ENCODE measurements at places on chromosomes 4 and X.
A peak's percentile ranks its signal among the peaks of the same experiment; 100 is the strongest.

GRCh38 chr4:31908261-31908660 is 1188.1 kb downstream of the PCDH7 start:
- no peak for DNase-seq

DNA sequence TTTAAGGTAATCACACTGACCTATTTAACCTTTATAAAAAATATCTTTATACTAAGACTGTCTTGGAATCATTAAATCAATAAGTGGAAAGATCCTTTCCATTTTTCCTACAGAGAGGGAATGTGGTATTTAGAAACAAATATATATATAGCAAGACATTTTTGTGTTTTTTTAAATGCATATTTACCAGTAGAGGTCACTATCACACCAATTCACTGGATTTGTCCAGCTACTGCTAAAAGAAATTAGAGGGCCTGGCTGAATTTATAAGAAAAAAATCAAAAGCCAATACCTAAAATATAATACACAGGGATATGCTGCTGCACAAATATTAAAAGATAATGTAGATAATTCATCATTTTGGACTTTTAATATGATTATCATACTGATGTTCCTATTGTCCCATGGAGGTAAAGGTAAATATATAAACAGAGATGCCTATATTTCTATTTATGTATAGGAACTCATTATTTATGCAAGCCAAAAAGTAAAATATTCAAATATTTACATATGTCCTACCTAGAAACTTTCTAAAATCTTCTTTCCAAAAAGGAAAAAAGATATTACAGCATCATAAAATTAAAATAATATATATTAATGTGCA is 69.5 kb downstream of the PDE5A start:
- peak; percentile 70 for DNase-seq

DNA sequence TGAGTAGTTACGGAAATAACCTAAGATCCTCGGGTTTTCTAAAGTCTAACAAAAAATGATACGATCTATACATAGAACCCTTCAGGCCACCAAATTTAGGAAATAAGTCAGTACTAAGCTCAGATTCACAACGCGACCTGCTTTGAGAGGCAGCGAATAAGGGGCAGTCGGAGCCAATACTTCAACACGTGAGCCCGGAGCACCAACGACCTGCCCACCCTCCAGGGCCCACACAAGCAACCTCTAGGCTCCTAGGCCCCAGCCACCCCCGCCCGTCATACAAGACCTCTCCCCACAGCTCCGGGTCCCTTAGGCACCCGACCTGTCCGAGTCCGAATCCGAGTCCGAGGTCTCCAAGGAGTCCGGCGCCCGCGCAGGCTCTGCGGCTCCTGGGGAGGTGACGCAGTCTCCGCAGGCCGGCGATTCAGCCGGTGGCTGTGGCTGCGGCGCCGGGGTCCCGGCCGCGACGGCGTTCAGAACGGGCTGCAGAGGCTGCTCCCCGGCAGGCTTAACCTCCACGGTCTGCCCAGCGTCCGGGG is 580 bp downstream of the NAF1 start:
- DNase-seq = peak; percentile 77

DNA sequence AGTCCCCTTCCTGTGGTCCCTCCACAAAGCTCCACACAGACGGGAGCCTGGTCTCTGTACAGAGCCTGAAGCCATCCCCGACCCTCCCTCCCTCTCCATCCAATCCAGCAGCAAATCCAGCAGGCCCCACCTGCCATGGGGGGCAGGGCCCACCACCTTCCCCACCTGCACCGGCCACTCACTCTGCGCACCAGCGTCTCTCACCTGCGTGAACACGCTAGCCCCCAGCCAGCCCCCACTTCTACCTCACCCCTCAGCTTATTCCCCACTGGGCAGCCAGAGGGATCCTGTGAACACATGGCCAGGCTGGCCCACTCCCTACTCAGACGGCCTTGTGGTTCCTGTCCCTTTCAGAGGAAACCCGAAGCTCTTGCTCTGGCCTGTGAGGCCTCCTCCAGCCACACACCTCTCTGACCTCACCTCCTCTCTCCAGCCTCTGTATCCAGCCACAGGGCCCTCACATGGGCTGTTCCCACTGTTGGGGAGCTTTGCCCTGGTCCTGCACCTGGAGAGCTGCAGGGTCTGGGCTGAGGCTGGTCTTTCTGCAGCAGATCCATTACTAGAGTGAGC is 70.9 kb downstream of the WFS1 start:
- DNase-seq = no peak

- DNase-seq = no peak
These were observed 15.1 kb upstream of the VSIG4 start for GRCh38 chrX:66054978-66055377.

GRCh38 chr4:40490481-40490880 is 139.2 kb downstream of the RBM47 start:
- DNase-seq = no peak

GRCh38 chrX:132613801-132614200 is 125.0 kb upstream of the MBNL3 start:
- DNase-seq = no peak

DNA sequence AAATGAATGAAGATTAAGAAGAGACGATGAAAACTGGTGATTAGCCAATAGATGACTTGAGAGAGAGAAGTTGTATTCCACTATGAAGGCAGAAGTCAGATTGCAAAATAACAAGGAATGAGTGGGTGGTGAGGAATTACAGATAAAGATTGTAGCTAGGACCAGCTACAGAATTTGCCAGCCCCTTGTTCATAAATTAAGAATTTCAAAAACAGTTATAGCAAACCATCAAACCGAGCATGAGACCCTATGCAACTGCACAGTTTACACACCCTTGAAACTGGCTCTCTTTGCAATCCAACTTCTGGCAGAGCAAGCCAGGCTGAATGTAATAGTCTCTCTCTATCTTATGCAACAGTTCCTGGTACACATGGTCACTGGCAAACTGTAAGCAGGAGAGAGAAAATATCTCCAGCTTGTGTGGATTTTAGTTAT is 35.2 kb downstream of the STAP1 start:
- no peak for DNase-seq

- DNase-seq = peak; percentile 69
These were observed 56.9 kb upstream of the TADA2B start for GRCh38 chr4:6986072-6986780.

- no peak for DNase-seq
These were observed 39.0 kb downstream of the FBXO8 start for GRCh38 chr4:174244441-174244840.

- peak; percentile 89 for DNase-seq
These were observed 7.2 kb downstream of the IL15 start for GRCh38 chr4:141643557-141643956.

GRCh38 chr4:147844781-147845180 is 112.9 kb downstream of the ARHGAP10 start:
- DNase-seq = no peak

DNA sequence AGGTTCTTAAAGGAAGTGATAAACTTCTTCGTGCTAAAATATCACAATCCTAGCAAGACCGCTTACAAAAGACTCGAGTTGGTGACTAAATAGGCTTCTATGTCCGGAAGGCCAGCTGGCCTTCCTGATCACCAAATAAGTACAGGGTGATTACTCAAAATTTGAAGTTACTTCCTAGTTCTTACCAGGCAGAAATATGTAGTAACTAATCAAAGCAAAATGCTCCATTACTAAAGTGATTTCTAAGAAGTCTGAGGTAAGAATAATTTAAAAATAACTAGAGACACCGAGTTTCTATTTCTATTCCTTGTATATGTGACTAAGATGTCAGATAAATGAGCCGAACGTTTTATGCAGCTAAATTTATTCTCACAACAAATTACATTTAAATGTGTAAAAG is 62.2 kb downstream of the NSUN7 start:
- peak; percentile 28 for DNase-seq

DNA sequence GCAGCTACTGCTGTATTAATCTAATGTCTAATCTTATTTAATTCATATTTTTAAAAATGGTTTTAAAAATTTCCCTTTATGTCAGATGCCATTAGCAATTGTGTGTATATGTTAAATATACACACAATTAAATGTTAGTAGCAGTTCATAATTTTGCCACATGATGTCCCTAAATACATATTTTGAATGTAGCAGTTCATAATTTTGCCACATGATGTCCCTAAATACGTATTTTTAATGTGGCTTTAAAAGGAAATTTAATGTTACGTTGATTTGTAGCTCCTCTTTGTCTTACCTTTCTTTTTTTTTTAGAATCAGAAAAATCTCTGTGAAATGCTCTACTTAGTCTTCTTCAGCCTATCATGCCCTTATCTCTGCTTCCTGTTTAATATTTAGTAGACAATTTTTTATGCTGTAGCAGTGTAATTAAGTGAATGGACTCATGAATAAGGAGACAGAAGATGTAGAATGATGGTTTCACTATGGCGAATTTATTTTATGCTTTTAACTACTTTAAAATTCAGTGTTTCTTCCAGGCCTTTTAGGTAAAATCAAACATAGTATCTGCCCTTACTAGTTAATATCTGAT is 26.1 kb downstream of the RBM46 start:
- DNase-seq = peak; percentile 15

- no peak for DNase-seq
These were observed 362.4 kb downstream of the MID1IP1 start for GRCh38 chrX:39163581-39164126.

Data from mesenchymal stem cell (in vitro differentiated cells and primary cell).